ENCODE measurements at places on chromosomes 1 and 21.
A peak's percentile ranks its signal among the peaks of the same experiment; 100 is the strongest.

DNA sequence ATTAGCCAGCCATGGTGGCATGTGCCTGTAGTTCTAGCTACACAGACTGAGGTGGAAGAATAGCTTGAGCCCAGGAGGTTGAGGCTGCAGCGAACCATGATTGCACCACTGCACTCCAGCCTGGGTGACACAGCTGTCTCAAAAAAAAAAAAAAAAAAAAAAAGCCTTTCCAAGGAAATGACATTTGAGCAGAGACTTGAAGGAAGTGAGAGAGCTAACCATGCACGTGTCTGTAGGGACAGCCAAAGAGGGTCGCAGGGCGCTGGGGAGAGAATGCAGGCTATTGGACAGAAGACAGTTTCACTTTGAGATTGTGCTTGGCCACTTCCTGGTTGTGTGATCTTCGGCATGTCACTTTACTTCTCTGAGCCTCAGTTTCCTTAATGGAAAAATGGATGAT lies 6.8 kb downstream of the HCRTR1 start:
- DNase-seq: no peak

DNA sequence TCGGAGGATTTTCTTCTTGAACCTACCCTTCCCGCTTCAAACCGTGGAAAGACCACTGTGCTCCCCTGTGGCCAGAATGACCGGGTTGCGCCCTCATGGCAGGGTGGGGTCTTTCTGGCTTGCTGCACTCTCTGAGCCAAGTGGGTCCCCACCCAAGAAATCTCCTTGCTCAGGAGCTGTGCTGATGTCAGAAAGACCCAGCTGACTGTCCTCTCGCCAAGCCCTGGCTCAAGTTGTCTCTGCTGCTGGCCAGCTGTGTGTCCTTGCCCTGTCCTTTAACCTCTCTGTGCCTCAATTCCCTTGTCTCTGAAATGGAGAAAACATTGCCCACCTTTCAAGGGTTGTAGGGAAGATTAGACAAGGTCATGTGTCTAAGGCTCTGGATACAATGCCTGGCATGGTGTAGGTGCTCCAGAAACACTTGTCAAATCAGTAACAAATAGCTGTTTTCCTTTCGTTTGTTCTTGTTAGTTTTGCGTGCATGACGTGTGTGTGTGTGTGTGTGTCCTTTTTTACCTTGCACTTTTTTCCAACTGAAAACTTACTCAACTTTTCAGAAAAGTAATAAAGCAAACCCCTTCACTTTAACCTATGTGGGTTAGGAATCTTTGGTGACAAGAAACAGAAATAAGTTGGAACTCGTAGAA lies 41.1 kb upstream of the RPL11 start:
- DNase-seq: no peak

GRCh38 chr1:117089996-117090395 lies 29.9 kb downstream of the TTF2 start:
- DNase-seq: no peak

GRCh38 chr1:30467101-30467500 lies 256.3 kb downstream of the MATN1 start:
- DNase-seq: no peak

GRCh38 chr1:49051647-49052046 lies 275.0 kb upstream of the BEND5 start:
- DNase-seq: no peak

- DNase-seq: no peak
These were observed 1227.3 kb downstream of the PLA2G4A start for GRCh38 chr1:188056011-188056410.

GRCh38 chr1:188988589-188988988 lies 1489.1 kb downstream of the BRINP3 start:
- no peak for DNase-seq

GRCh38 chr1:12521096-12521495 lies 96.9 kb downstream of the DHRS3 start:
- no peak for DNase-seq

GRCh38 chr1:94926126-94926914 lies 590 bp downstream of the CNN3 start:
- no peak for DNase-seq

- no peak for DNase-seq
These were observed 37.3 kb downstream of the CHAF1B start for GRCh38 chr21:36422279-36423098.

DNA sequence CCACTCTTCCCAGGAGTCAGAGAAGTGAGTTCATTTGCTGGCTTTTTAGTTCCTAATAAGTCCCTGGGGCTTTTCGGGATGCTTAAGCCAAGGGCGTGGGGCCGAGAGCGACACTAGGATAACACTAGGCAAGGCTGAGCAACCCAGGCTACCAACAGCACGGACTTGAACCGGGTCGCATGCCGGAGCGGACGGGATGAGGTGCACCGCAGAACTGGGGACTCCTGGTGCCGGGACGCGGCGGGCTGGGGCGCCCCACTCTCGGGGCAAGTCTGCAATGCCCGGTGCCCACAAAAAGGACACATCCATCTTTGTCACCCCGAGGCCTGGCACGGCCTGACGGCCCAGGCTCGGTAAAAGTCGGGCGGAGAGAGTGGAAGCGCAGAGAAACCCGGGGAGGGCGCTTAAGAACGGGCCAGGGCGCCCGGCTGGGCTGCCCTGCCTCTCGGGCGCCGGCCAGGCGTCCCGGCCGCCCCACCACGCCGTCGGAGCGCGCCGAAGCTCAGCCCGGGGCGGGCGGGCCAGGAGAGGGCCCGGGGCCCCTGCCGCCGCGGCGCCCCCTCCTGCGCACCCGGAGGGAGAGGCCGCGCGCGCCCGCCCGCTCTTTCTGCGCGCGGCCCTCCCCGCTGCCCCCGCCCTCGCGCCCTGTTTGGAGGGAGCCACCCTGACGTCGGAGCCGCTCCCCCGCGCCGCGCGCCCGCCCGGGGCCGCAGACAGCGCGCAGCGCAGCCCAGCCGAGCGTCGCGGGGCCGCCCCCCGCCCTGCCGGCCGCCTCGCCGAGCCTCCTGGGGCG lies at the start of gene NBL1:
TSS of gene NBL1 (plus strand) at position 710 of the 793 bp plus-strand sequence. CDS start 10,720 bp downstream, outside the sequence.
- DNase-seq: peak; percentile 22

GRCh38 chr1:42970143-42970542 lies 11.5 kb upstream of the SLC2A1 start:
- no peak for DNase-seq

- no peak for DNase-seq
These were observed 113.8 kb downstream of the UBR4 start for GRCh38 chr1:19096036-19096833.

GRCh38 chr21:42107177-42107880 lies 36.2 kb downstream of the UMODL1 start:
- no peak for DNase-seq

GRCh38 chr1:182635871-182636270 lies 31.7 kb upstream of the RGS16 start:
- no peak for DNase-seq

DNA sequence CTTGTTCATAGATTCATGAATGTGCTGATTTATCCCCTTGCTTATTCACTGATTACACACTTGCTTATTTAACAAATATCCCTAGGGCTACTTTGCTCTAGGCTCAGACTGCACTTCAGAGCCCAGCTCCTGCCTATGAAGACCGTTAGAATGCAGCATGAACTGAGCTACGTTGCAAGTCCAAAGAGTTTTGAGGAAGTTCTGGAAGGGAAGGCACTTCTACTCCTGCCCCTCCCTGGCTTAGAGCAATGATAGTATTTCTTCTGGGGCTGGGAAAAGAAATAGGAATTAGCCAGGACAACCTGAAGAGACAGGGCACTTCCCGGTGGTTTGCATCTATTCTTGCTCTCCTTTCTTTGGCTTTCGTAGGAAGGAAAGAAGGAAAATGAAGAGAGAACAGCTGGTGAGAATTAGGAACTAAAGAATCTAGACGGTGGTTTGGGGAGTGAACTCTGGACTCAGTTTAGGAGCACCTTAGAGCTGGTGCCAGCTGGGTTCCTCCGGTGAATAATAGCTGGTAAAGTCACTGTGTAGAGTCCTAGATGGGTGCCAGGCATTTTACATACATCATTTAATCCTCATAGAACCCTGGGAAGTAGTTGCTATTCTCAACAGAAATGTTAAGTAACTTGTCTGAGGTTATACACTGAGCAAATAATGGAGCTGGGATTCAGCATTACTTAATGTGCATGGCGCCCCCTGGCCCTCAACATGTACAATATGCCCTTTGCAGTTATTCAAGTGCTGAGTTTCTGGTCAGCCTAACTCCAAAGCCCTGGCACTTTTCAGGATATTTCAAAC lies 65.9 kb downstream of the NDUFS5 start:
- peak; percentile 62 for DNase-seq

DNA sequence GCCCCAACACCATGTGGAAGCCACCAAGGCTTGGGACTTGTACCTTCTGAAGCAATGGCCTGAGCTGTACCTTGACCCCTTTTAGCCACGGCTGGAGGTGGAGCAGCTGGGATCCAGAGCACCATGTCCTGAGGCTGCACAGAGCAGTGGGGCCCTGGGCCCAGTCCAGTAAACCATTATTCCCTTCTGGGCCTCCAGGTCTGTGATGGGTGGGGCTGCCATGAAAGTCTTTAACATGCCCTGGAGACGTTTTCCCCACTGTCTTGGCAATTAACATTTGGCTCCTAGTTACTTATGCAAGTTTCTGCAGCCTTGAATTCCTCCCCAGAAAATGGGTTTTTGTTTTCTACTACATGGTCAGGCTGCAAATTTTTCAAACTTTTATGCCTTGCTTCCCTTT lies 323.7 kb upstream of the ZP4 start:
- DNase-seq: no peak

DNA sequence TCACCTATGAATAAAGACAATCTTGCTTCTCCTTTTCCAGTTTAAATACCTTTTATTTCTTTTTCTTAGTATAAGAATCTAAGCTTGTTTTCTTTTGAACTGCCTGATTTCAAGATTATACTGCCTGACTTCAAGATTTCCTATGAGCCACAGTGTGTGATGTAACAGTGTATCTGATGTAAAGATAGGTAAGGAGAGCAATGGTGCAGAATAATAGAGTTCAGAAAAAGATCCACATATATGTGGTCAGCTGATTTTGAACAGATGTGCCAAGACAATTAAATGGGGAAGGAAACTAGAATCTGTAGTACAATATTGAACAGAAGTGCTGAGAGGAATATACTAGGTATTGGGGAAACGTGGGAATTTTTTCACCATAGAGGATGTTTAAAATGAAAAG lies 21.0 kb downstream of the EXO1 start:
- DNase-seq: no peak

DNA sequence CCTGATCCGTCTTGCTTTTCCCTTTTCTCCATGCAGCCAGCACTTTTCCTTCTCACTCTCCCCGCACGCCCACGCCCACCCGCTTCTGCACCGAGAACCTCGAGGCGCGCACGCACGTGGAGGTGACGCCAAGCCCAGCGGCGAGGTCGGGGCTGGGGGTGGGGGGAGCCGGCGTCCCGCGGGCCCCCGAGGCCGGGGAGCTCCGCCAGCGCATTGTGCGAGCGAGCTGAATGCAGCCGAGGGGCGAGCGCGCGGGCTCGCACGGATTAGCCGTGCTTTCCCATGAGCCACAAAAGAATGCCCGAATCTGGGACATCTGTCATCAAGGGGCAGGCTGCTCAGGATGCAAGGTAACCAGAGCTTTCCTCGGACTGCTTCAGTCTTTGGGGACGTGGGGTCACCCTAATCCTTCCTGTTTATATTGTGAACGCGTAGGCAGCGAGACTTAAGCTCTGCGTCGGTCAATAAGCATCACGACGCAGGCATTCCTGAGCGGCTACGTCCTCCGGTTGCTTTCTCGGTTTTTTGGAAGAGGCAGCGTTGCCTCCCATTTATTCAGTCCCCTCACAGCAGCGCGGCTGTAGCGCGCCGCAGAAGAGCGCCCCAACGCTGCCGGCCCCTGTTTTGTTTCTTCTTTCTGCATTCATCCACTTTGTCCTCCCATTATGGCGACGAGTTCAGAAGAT lies 67.3 kb upstream of the AKT3 start:
- peak; percentile 47 for DNase-seq

DNA sequence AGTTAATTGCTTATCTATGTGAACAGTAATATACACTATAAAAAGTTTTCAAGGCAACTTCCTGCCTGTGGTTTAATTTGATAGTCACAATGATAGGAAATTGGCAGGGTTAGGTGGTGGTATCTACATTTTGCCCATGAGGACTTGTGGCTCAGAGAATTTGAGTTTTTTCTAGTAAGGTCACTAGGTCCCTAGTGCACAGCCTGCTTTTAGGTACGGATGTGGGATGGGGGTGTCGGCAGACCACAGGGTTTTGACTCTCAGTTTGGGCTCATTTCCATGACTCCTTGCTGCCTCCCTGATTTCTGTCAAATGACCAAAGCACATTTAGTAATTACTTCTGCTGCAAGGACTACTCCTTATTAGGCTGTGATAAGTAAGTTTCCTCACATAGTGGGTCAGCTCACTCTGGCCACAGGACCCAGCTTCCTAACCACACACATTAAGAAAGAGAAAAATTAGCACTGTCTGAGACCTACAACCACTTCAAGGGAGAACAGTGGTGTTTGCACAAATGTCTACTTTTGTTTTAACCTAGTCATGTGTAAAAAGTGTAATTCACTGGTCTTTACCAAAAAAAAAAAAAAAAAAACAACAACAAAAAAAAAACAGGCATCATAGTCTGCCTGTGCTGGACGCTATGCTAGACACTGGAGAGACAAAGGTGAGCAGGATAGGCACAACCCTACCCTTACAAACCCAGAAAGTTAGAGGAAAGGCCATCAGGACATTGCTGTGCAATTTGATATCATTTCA lies 43.7 kb downstream of the MRPL39 start:
- no peak for DNase-seq

GRCh38 chr1:175364424-175365076 lies 172.0 kb upstream of the KIAA0040 start:
- no peak for DNase-seq

- peak; percentile 64 for DNase-seq
These were observed 2.3 kb upstream of the NFASC start for GRCh38 chr1:204868340-204868700.

DNA sequence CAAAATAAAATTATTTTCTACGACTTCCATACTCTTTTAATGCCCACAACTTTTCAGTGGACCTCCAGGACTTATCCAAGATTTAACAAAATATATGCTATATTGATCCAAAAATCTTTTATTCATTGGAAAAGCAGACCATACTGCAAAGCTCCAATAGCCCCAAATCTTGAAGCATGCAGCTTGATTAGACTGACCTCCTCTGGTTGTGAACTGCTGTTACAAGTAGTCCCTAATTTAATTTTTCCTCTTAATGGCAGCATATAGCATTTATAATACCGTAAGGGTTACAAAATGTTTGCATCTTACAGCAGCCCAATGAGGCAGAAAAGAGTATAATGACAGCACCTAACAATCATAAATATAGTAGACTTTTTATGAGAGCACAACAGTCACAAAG lies 49.8 kb downstream of the TPR start:
- no peak for DNase-seq

- DNase-seq: no peak
These were observed 21.6 kb upstream of the ABCA4 start for GRCh38 chr1:94142583-94142982.

DNA sequence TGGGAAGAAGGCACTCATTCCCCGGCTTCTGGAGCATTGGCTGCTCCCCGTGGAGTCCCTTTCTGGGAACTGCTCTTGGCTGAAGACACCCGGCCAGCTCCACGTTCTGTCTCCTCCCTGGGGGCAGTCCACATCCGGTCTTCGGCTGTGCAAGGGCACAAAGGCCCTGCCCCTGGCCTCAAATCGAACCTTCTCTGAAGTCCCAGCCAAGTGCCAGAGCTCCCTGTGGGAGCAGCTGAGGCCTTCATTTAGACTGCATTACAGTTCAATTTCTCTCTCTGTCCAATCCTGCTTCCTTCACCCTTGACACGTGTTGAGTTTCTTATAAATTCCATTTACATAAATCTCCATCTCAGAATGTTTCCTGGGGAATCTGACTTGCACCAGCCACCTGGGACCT lies 132.9 kb upstream of the POU3F1 start:
- no peak for DNase-seq

Measured in caudate nucleus (tissue), 63 donors.